NCI-H524 (cell line): ENCODE measurements at places on chromosomes 6 and 20.

GRCh38 chr6:13985663-13986325 is 61.0 kb downstream of the RNF182 start:
- DNase-seq = no peak

DNA sequence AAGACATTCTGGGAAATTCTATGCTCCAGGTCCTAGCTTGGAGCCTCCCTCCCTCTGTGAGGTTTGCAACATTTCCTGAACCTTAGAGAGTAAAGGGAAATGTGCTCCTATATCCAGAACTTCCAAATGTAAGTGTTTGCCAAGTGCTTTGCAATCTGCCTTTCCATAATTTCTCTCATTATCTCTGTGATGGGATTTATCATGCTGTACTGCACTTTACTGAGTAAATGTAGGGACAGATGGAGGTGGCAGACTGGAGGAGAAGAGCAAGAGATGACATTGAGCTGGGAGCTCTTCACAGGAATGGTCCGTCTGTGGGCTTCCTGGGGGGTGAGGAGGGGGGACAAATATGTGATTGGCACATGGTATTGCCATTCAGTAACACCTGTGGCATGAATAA is 184.3 kb downstream of the SOX4 start:
- peak; percentile 96 for DNase-seq

- DNase-seq = no peak
These were observed 133.9 kb downstream of the ZMYND8 start for GRCh38 chr20:47222468-47223119.

DNA sequence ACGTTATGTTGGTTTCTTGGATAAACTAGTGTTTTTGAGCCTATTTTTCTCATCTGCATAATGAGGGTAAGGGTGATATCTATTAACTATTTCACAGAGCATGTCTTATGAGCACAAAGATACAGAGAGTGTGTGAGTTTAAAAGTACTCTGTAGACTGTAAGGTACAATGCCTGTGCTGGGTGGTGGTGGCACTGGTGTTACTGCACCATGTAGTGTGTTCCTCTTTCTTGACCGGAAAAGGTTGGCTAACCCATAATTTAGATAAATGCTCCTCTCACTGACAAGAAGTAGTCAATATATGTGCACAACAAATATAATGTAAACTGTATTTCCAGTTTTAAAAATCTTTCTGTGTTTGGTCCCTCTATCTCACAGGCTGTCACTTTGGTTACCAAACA is 116.2 kb upstream of the MMS22L start:
- no peak for DNase-seq

DNA sequence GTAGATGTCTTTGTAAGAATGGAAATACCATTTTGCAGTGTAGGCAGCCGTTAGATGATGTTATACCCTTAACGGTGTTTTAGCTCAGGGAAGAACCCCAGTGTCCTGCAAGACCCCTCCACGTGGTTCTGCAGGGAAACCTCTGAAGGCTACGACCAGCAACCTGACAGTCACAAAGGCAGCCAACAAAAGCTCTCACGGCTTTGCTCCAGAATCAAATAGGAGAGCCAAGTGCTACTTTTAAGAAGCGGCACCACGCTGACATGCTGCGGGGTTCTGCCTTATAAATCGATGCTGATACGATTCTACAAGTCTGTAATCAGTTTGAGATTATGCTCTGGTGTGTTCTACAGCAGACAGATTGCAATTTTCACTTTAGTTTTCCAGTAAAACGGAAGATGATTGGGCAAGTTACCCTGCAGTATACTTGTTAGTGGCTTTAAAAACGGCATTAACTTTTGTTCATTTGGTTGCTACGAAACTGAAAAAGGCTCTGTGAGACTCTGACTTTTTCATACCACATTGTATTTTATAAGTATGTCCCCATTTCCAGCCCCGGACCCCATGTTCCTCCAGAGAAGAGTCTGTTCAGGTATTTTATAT is 312.9 kb downstream of the SAMD5 start:
- no peak for DNase-seq

DNA sequence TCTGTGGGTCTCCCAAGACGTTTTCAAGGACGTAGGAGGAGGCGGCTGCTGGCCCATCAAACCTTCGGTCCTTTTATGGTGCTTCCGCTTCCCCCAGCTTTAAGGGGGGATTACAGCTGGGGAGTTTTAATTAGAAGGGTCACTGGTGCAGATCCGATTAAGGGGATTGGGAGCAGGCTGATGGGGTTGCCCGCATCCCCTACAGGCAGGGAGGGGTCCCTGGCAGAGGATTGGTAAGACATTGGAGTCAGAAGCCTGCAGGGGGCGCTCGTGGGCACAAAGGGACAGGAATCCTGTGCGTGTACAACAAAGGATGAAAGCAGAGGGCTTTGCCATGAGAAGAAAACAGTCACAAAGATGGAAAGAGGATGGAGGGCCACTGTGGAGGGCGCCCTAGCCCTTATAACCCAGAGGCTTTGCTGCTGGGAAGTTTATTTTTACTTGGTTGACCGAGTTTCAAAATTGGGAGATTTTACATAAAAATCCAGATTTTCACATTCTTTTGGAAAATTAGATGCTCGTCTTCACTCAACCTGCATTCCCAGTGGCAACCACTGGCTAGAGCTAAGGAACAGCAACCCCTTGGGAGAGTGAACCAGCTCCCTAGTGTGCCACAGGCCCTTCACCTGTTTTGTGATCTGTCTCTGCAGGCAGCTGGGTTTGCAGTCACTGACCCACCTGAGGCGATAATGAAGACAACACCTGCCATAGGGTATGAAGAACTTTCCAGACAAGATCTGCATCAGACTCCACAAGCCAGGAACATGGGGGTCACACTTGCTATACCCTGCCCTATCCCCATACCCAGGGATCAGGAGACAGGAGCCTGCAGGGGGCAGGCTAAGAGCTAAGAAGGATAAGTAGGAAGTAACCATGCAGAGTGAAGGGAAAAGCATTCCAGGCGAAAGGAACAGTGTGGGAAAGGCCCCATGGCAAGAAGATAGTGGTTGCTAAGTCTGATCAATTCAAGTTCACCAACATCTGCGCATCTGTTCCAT is 97.7 kb downstream of the KCNB1 start:
- DNase-seq = peak; percentile 96

- DNase-seq = no peak
These were observed 954 bp upstream of the BLCAP start for GRCh38 chr20:37528446-37529213.

GRCh38 chr6:14440215-14440910 is 322.8 kb downstream of the CD83 start:
- DNase-seq = peak; percentile 84

DNA sequence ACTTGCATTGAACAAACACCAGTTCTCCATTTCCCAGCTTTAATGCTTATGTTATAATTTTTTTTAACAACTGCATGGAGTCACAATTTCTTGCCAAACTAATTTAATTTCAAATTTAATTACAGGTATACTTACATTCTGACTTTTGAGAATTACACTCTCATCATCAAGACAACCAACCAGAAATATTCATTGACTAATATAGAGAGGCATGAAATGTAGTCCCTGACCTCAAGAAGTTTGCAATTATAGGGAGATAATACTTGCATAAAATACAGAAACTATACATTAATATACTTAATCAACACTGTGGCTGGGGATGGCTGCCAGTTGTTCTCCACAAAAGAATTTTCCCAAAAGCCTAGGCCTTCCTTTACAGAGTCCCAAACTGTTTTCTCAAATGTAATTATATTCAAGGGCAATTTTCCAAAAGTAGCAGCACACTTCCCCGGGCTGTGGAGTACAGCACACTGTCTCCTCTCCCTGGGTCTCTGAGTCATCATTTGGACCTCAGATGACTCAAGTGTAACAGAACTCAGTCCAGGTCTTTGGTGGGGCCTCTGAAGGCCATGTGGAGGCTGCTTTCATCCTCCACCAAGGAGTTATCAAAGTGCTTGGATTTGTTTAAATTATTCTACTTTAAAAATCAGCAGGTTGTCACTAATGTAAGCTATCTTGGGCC is 114.1 kb downstream of the KIF16B start:
- no peak for DNase-seq

DNA sequence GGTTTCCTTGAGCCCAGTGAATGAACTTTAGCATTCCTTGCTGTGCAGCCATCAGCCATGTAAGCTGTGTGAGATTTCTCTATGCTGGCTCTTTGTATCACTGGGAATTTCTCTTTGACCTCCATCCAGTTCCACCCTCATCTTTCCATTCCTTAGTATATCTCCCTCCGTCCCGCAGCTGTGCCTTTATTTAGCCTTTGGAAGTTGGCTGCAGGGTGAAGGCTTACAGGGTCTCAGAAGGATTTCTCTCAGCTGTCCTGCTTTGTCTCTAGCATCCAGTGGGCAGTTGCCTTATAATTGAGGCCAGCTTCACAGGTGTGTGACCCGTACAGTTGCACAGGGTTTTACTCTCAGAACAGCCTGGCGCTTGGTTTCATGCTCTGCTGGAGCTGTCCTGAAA is 144.3 kb downstream of the PXDC1 start:
- DNase-seq = no peak

GRCh38 chr20:50624351-50625016 is 66.9 kb downstream of the RIPOR3 start:
- no peak for DNase-seq

- DNase-seq = no peak
These were observed 80.1 kb upstream of the C6orf118 start for GRCh38 chr6:165389534-165389933.

- DNase-seq = no peak
These were observed 205.7 kb downstream of the ANKRD60 start for GRCh38 chr20:58022711-58023110.

DNA sequence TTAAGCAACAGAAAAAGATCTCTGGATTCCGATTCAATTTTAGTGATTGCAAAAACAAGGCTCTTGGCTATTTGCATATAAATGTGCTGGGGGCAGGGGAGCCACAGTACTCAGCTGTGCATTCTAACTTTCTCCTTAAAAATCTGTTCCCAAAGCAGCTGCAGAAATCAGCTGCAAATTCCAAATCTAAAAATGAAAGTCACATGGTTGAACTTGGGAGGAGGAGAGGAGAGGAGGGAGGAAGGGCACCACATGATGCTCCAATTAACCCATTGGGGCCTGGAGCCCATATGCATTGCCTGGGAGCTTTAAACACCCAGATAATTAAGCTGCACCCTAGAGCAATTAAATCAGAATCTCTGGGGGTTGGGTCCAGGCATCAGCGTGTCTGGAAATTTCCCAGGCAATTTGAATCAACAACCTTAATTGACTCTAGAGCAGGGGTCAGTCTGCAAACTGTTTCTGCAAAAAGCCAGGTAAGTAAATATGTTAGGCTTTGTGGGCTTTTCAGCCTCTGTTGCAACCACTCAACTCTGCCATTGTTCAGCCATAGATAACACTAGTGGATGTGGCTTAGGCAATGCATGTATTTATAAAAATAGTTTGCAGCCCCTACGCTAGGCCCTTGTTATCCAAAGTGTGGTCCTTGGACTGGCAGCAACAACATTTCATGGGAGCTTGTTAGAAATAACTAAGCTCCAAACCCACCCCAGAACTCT is 508.1 kb downstream of the KIF16B start:
- DNase-seq = no peak

DNA sequence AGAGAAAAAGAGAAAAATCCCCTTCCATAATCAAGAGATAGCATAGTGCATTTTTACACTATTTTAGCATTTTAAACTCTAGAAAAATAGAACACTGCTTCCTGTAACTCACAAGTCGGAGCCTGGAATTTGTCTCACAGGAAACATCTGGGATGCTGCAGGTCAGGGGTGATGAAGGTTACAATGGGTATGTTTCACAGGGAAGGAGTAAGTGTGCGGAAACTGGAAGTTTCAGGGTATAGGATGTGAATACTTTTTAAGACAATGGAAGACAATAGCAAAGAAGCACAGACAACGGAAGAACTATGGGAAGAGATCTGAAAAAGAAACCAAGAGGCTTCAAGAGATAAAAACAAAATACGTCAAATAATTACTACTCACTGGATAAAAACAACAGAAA is 361.0 kb upstream of the MARCKS start:
- DNase-seq = no peak

DNA sequence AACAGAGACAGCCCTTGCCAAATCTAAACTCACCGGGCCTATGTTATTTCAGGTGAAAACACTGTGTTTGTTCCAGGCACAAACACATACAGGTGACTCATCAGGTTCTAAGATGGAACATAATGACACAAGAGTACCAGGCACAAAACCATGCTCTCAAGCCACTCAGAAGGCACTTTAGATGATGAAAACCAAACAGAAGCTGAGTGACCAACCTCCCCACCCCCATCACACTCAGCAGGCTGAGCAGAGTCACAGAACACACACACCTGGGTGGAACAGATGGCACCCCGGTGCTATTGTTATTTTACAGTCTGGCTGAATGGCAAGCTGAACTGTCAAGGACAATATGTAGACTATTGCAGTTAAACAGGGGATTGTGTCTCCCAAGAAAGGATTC is 20.6 kb upstream of the NKX2-2 start:
- DNase-seq = peak; percentile 98

DNA sequence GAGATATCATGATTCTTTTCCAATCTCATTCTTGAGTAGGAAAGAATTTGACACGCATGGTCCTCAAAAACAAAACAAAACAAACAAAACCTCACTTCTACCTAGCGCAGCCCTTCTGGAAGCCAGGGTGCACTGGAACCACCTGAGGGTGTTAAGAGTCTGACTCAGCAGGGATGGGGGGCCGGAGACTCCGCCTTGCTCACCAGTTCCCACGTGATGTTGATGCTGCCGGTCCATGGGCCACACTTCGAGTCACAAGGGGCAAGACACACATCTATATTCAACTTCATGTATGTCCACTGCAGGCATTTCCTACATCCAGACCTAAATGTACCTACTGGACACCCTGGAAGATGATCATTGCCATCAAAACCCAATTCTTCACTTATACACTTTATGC is 30.4 kb downstream of the BFSP1 start:
- DNase-seq = no peak

DNA sequence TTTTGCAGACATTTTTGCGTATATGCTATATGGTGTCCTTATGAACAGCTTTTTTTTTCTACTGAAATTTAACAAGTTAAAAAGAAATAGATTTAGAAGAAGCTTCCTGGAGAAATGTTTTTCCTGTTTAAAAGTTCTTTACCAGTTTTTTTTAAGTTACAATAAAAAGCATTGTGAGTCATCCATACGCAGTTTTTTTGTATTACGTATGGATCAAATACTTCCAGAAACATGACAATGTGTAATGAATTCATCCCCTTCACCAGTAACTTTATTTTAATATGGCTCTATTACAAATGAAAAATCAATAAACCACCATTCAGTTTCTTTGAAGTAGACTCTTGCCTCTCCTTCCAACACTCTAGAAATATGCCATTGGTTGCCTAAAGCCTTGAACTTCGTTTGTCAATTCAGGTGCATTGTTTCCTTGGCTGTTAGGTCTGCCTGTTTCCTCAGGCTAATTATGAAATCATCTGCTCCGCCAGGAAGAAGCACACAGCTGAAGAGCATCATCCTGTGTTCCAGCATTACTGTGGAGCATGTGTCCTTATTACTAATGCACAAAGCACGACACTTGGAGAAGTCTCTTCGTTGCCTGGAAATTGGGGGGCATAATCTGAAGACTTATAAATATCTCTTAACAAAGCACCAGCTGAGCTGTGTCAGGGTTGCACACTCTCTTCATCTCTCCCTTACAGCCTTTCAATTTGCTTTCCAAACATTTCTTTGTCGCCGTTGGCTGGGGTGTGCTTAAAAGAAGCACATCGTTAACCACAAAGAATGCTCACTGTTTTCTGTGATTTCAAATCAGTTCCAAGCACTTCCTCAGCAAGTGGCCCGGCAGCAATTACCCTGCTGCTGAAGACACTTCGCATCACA is 9.6 kb downstream of the MOXD1 start:
- DNase-seq = peak; percentile 6

GRCh38 chr20:35276408-35276807 is 1.5 kb downstream of the MMP24OS start:
- no peak for DNase-seq
